Naive thymus-derived CD4-positive, alpha-beta T cell (primary cell): ENCODE measurements at places on chromosomes 13 and 19. TPM values are rescaled to one million over a fixed set of nuclear protein-coding genes. Genes with fewer than 3 reads are reported as not detected.

Gene ACER1
- total RNA-seq, result 0.65 and 0.99 TPM in 2 replicates

Gene ACP5
- 18.3 TPM for total RNA-seq

Gene GRIK5
- 0.86 TPM for total RNA-seq

Gene OCEL1
- 21.6 and 21.8 TPM in 2 replicates for total RNA-seq

Gene EFNB2
- 0.16 TPM for total RNA-seq

Gene MICOS13
- total RNA-seq, result 39.8 TPM

Gene CACNA1A
- 0.41 TPM for total RNA-seq

- no peaks in the 10 kb centered on the region for H3K36me3 ChIP-seq
- H3K27ac ChIP-seq, result no peak overlapping the region
- no peaks in the 10 kb centered on the region for H3K4me1 ChIP-seq
- H3K4me3 ChIP-seq, result no peak overlapping the region
- H3K27me3 ChIP-seq, result no peaks in the 10 kb centered on the region
These were observed 71.9 kb upstream of the IRS2 start for GRCh38 chr13:109858319-109858718.

DNA sequence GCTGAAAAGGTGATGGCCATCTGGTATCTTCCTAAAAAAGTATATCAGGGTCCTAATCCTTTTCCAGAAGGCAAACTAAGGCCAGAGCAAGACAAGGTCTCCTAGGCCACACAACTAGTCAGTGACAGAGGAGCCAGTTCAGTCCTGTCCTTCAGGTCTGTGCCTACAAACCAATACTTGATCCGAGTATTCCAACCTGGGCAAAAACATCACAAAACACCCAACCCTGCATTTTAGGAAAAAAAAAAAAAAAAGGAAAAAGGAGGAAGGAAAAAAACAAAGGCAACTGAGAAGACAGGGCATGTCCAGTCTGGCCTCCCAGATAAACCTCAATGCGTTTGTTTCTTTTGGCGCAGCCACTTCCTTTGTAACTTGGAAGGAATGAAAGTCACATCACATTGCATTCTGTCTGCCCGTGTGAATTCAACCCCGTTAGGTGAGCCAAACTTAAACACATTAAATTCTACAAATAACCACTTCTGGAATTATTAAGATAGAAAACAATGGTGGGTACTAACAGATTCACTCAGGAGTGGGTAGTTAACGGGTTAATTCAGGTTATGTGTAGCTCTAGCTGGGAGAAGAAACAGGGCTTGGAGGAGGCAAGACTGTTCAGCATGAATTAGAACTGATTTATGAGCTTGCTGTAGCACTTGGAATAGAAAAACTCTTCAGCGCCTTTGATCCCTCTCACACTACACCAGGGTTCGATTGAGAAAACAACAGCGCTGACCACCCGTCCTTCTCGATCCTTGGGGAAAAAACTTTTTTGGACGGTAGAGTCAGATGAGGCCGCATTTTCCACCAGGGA, 43.0 kb upstream of the HNRNPA1L2 start:
- H3K4me1 ChIP-seq, result peaks cover 5% of the 10 kb centered on the region
- no peak for DNase-seq
- no peak overlapping the region for H3K27ac ChIP-seq
- no peaks in the 10 kb centered on the region for H3K27me3 ChIP-seq

GRCh38 chr13:36248700-36249099, 34.3 kb upstream of the SOHLH2 start:
- H3K27me3 ChIP-seq, result no peaks in the 10 kb centered on the region
- no peak overlapping the region for H3K27ac ChIP-seq
- H3K4me3 ChIP-seq, result no peak overlapping the region
- DNase-seq, result no peak
- no peaks in the 10 kb centered on the region for H3K4me1 ChIP-seq

DNA sequence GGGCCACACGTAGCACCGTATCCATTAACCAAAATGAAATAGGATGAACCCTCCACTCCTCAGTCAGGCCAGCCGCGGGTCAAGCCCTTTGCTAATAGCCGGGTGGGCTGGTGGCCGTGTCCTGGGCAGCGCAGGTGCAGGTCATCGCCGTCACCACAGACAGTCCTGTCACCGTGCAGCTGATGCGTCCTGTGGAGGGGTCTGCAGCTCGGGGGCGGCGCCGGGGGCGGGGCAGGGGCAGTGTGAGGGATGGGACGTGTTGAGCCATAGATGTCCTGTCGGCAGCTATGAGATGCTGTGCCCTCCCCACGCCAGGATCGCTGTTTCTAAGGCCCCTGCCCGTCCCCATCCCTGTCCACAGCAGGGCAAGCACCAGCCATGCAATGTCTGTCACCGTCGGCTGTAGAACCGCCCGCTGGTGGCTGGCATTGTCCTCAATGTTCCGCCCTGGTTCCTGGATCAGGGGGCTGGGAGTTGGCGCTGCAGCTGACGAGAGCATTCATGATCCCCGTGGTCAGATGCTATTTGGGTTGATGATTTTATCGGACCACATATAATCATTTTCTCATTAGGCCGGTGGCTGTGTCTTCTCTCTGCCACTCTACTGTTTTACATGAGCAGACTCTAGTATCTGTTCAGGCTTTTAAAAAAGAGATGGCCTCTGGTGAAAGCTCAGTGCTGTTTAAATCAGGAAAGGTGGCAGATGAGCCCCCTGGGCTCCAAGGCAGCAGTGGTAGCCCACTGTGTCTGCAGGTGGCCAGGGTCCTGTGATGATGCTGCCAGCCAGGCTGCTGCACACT, 126.1 kb downstream of the KDM4B start:
- no peak overlapping the region for H3K4me3 ChIP-seq
- no peaks in the 10 kb centered on the region for H3K27me3 ChIP-seq
- DNase-seq, result no peak
- H3K4me1 ChIP-seq, result no peaks in the 10 kb centered on the region

DNA sequence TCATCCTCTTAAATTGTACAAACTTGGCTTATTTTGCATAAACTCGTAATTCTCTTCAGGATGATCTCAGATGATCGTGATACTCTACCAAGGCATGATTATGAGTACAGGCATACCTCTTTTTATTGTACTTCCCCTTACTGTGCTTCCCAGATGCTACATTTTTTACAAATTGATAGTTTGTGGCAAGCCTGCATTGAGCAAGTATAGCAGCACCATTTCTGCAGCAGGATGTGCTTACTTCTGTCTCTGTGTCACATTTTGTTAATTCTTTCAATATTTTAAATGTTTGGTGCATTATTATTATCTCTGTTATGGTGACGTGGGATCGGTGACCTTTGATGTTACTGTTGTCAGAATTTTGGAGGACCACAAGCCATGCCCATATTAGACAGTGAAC, 752.3 kb downstream of the PCDH9 start:
- DNase-seq, result no peak
- H3K27ac ChIP-seq, result no peak overlapping the region
- no peaks in the 10 kb centered on the region for H3K4me1 ChIP-seq

GRCh38 chr13:113508521-113509254, 18.2 kb upstream of the DCUN1D2 start:
- no peak overlapping the region for H3K4me3 ChIP-seq
- DNase-seq, result no peak
- no peaks in the 10 kb centered on the region for H3K36me3 ChIP-seq

DNA sequence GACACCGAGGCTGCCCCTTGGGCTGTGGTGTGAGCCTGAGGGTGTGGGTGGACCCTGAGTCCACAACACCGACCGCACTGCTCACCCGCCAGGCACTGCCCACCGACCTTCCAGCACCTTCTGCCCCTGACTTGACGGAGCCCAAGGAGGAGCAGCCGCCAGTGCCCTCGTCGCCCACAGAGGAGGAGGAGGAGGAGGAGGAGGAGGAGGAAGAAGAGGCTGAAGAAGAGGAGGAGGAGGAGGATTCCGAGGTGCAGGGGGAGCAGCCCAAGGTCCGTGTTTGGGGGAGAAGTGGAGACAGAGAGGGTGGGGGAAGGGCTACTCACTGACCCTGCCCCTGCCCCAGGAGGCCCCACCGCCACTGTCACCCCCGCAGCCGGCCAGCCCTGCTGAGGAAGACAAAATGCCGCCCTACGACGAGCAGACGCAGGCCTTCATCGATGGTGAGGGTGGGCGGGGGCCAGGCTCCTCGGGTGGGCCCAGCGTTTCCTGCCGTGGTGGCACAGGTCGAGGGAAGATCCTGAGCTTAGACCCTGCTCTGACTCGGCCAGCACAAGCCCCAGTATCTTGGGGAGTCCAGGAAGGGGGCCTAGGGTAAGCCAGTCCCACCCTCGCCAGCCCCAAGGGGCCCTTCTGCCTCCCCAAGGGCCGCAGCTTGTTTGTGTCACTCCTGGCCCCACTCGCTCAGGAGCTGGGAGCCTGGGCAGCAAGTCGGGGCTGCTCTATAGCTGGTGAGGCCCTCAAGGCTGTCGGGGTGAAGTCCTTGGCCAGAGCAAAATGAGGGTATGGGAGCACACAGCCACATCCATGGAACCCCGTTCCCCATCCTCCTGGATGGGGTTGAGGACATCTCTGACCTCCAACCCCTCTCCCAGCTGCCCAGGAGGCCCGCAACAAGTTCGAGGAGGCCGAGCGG, 12.2 kb downstream of the PRKCSH start:
- H3K27ac ChIP-seq, result no peak overlapping the region
- H3K27me3 ChIP-seq, result no peaks in the 10 kb centered on the region
- no peaks in the 10 kb centered on the region for H3K4me1 ChIP-seq
- no peak overlapping the region for H3K4me3 ChIP-seq
- peaks cover 65% of the 10 kb centered on the region for H3K36me3 ChIP-seq

DNA sequence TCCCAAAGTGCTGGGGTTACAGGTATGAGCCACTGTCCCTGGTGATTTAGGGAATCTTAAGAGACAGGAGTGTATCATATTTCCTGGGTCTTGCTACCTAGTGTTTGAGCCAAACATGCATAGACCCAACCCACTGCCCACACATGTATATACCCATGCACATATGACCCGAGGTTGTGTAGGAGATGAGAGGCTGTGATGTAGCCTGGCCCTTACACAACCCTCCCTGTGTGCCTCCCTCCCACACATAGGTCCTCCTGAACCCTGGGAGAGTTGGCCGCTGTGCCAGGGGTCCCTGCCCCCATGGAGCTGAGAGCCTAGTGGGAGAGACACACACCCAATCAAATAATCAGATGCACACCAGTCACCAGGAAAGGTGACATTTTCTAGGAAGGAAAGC, 365.9 kb downstream of the ZNF536 start:
- DNase-seq, result no peak
- no peaks in the 10 kb centered on the region for H3K4me1 ChIP-seq
- no peaks in the 10 kb centered on the region for H3K27me3 ChIP-seq
- no peak overlapping the region for H3K4me3 ChIP-seq

GRCh38 chr13:112346173-112346898, 29.8 kb upstream of the SPACA7 start:
- H3K27me3 ChIP-seq, result no peaks in the 10 kb centered on the region
- H3K4me1 ChIP-seq, result no peaks in the 10 kb centered on the region
- no peak overlapping the region for H3K4me3 ChIP-seq
- H3K36me3 ChIP-seq, result no peaks in the 10 kb centered on the region
- no peak for DNase-seq

GRCh38 chr19:6076675-6077463, 33.4 kb downstream of the RFX2 start:
- no peaks in the 10 kb centered on the region for H3K4me1 ChIP-seq
- H3K27me3 ChIP-seq, result no peaks in the 10 kb centered on the region
- no peak overlapping the region for H3K4me3 ChIP-seq
- H3K27ac ChIP-seq, result no peak overlapping the region
- H3K36me3 ChIP-seq, result no peaks in the 10 kb centered on the region

DNA sequence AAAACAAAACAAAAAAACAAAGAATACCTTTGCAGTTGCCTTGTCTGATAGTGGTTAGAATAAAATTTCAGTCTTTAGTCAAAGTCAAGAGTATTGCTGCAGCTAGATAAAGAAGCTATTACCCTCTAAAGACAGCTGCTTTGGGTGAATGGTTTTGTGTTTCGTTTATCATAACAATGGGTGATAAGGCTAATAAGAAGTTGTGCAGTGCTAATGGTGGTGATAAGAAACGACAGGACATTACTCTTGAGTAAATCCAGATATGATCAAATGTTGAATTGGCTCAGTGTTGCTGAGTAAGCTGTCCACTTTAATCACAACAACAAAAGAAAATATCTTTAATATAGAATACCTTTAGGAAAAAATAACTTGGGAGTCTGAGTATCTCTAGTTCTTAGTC, 1825.3 kb downstream of the SLITRK5 start:
- DNase-seq, result no peak
- H3K4me3 ChIP-seq, result no peak overlapping the region
- H3K27me3 ChIP-seq, result no peaks in the 10 kb centered on the region
- no peaks in the 10 kb centered on the region for H3K36me3 ChIP-seq

- no peaks in the 10 kb centered on the region for H3K4me1 ChIP-seq
- H3K27ac ChIP-seq, result no peak overlapping the region
- no peaks in the 10 kb centered on the region for H3K27me3 ChIP-seq
- no peak overlapping the region for H3K4me3 ChIP-seq
- no peaks in the 10 kb centered on the region for H3K36me3 ChIP-seq
These were observed 135.3 kb downstream of the ZIC5 start for GRCh38 chr13:99836291-99836690.

- no peak overlapping the region for H3K27ac ChIP-seq
- H3K27me3 ChIP-seq, result no peaks in the 10 kb centered on the region
- no peaks in the 10 kb centered on the region for H3K4me1 ChIP-seq
- no peak overlapping the region for H3K4me3 ChIP-seq
- no peak for DNase-seq
These were observed 265.4 kb downstream of the LMO7 start for GRCh38 chr13:75901501-75901900.

GRCh38 chr19:45960595-45961235, 12.9 kb downstream of the NOVA2 start:
- H3K27ac ChIP-seq, result no peak overlapping the region
- no peak overlapping the region for H3K4me3 ChIP-seq
- no peak for DNase-seq
- H3K4me1 ChIP-seq, result no peaks in the 10 kb centered on the region

DNA sequence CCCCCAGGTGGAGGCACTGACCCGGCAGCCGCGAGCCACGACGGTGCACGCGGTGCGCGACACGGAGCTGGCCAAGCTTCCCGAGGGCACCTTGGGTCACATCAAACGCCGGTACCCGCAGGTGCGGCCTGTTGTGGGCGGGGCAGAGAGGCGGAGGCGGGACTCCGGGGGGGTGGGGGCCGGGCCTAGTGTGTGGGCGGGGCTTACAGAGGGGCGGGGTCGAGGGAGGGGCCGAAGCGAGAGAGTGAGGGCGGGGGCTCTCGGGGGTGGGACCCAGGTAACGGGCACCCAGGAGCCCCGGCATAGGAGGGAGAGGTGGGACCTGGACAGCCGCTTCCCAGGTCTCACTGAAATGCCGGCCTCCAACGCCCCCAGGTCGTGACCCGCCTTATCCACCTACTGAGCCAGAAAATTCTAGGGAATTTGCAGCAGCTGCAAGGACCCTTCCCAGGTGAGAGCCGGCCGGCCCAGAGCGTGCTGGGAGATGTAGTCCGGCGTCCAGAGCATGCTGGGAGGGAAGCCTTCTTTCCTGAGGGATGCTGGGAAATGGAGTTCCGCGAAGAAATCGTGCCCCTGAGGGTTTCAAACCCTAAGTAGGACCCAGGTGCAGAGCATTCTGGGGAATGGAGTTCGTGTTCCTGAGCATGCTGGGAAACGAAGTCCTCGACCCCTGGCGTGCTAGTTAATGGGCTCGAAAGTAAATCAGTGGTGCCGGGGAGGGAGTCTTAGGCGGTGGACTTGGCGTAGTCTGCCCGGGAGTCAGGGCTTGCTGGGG, 15.7 kb downstream of the PNPLA6 start:
- no peak overlapping the region for H3K4me3 ChIP-seq
- H3K27me3 ChIP-seq, result no peaks in the 10 kb centered on the region
- peak; percentile 45 for DNase-seq
- no peaks in the 10 kb centered on the region for H3K36me3 ChIP-seq
- no peak overlapping the region for H3K27ac ChIP-seq
- no peaks in the 10 kb centered on the region for H3K4me1 ChIP-seq

- no peaks in the 10 kb centered on the region for H3K36me3 ChIP-seq
- H3K4me1 ChIP-seq, result no peaks in the 10 kb centered on the region
- no peak overlapping the region for H3K27ac ChIP-seq
- DNase-seq, result no peak
- H3K27me3 ChIP-seq, result no peaks in the 10 kb centered on the region
These were observed 9.4 kb downstream of the IFNL2 start for GRCh38 chr19:39277598-39277997.
